ENCODE measurements at places on chromosomes 6 and 20. TPM values are rescaled to one million over a fixed set of nuclear protein-coding genes. Genes with fewer than 3 reads are reported as not detected.

IRF4 gene
- not detected for total RNA-seq

OR2H1 gene
- not detected for total RNA-seq

- no peak for DNase-seq
Observed at GRCh38 chr6:169313347-169314010, 59.8 kb upstream of the THBS2 start.

GRCh38 chr6:161273274-161273751 lies 548 bp downstream of the AGPAT4 start:
- peak; percentile 48 for DNase-seq

DNA sequence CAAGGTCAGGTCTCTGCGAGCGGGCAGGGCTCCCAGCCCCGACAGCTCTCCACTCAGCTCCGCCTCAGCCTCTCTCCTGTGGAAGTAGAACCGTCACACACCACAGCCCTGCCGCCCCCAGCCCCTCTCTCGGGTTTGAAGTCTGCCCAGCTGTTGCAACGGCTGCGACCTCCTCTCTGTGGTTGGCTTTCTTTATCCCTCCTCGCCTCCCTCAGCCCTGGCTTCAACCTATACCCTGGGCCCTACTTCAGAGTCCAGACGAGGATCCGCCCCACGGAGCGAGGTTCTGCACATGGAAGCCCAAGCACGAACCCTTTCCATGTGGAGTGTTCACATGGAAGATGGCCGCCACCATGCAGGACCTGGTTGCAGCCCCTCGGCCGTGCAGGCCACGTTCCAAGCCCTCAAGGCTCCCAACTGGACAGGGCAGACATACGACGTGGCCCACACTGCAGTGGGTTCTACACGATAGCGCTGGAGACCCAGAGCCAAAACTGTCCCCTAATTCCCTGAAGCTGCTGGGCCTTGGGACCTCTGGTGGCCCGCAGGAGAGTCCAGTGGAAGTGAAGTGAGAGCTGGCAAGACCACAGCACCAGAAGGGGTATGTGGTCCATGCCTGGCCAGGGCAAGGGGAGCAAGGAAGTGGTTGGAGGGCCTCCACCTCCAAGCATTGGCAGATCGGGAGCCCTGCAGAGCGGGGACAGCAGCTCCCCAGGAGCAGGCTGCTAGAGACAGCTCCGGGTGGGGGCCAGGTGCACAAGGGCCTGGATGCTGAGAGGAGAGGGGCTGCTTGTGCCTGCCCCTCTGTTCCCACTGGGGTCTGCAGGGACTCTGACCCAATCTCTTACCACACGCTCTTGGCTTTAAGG lies 69.8 kb downstream of the GINS1 start:
- no peak for DNase-seq

DNA sequence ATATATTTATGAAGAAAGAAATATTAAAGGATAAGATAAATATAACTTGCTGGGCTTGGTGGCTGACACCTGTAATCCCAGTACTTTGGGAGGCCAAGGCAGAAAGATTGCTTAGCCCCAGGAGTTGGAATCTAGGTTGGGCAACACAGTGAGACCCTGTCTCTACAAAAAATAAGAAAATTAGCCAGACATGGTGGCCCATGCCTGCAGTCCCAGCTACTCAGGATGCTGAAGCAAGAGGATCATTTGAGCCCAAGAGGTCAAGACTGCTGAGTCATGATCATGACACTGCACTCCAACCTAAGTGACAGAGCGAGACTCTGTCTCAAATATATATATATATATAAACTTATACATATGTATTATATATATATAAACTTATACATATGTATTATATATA lies 164.0 kb downstream of the MRPL14 start:
- no peak for DNase-seq

DNA sequence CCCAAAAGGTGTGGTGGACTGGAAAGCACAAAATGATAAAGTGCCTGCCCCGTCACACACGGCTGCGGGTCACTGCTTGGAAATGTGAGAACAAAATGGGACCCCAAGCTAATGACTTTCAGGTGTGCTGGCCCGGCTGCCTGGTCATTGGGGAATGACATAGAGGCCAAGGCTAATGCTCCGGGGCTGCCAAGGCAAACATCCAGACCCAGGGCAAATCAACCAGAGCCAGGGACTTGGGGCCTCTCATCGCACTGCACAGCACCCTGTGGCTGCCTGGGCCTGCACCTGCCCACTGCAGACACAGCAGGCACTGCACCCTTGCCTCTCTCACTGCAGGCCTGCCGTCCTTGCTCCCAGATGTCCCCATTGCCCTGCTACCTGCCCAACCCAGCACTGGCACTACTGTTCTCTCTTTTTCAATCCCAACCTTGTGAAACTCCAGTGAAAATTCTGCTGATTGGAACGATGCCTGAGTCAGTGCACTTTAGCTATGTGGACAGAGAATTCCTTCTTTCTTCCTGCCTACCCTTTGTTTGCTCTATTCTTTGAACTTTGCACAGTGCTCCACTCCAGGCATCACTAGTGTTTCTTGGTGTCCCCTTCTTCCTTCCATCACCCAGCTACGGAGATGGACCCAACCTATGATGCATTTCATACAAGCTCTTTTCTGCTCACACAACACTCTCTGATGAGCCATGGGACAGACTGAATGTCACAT lies 849.5 kb downstream of the MAFB start:
- no peak for DNase-seq

Data from IMR-90 (cell line).